Small intestine (tissue), 16 donors: ENCODE measurements at places on chromosomes 2 and 18. TPM values are rescaled to one million over a fixed set of nuclear protein-coding genes. Genes with fewer than 3 reads are reported as not detected.

The WDR54 gene
- polyA plus RNA-seq = 1.6 TPM

The KIAA2012 gene
- polyA plus RNA-seq = not detected

The RPE gene
- 32.2 TPM for polyA plus RNA-seq

The NTSR2 gene
- not detected for polyA plus RNA-seq

The UGT1A10 gene
- 18.1 TPM for polyA plus RNA-seq

The KCNIP3 gene
- 2.6 TPM for polyA plus RNA-seq

The CCL20 gene
- 15.9 TPM for polyA plus RNA-seq

The AGAP1 gene
- polyA plus RNA-seq = 15.4 TPM

The MAP2 gene
- 0.54 TPM for polyA plus RNA-seq

The DUSP19 gene
- 3.0 TPM for polyA plus RNA-seq

The CHRNG gene
- polyA plus RNA-seq = not detected

The GPR155 gene
- 1.8 TPM for polyA plus RNA-seq

The CGREF1 gene
- 7.8 TPM for polyA plus RNA-seq

The STPG4 gene
- 0.12 TPM for polyA plus RNA-seq

The SCTR gene
- polyA plus RNA-seq = 43.5 TPM

The ITM2C gene
- 455 TPM for polyA plus RNA-seq

The DLX1 gene
- polyA plus RNA-seq = 0.47 TPM

The DSG1 gene
- not detected for polyA plus RNA-seq

The UNC80 gene
- polyA plus RNA-seq = 0.27 TPM

The SRD5A2 gene
- polyA plus RNA-seq = not detected
